Activated naive CD4-positive, alpha-beta T cell treated with anti-CD3 and anti-CD28 coated beads, Interleukin-2, amount 10 ng/mL, durations not matched to agents 7 days and 5 days (primary cell): ENCODE measurements at places on chromosomes 16 and 17.

- H3K27me3 ChIP-seq = no peaks in the 10 kb centered on the region
- DNase-seq = peak; percentile 89
- no peaks in the 10 kb centered on the region for H3K36me3 ChIP-seq
- H3K4me3 ChIP-seq = no peak overlapping the region
- H3K4me1 ChIP-seq = peaks cover 2% of the 10 kb centered on the region
- no peak overlapping the region for H3K27ac ChIP-seq
Observed at GRCh38 chr17:2416010-2416734, 15.3 kb upstream of the MNT start.

- H3K4me3 ChIP-seq = no peak overlapping the region
- peaks cover 19% of the 10 kb centered on the region for H3K4me1 ChIP-seq
- no peak overlapping the region for H3K27ac ChIP-seq
- DNase-seq = no peak
- H3K27me3 ChIP-seq = peaks cover 40% of the 10 kb centered on the region
- peaks cover 9% of the 10 kb centered on the region for H3K36me3 ChIP-seq
Observed at GRCh38 chr16:50371936-50372595, 3.3 kb upstream of the BRD7 start.

GRCh38 chr16:73275024-73275423 lies 227.1 kb upstream of the ZFHX3 start:
- no peak overlapping the region for H3K4me3 ChIP-seq
- no peaks in the 10 kb centered on the region for H3K36me3 ChIP-seq
- no peaks in the 10 kb centered on the region for H3K4me1 ChIP-seq
- H3K27me3 ChIP-seq = no peaks in the 10 kb centered on the region
- no peak for DNase-seq
- H3K27ac ChIP-seq = no peak overlapping the region

- no peak overlapping the region for H3K27ac ChIP-seq
- H3K36me3 ChIP-seq = no peaks in the 10 kb centered on the region
- H3K4me1 ChIP-seq = peaks cover 14% of the 10 kb centered on the region
- peaks cover 32% of the 10 kb centered on the region for H3K27me3 ChIP-seq
- no peak overlapping the region for H3K4me3 ChIP-seq
- DNase-seq = no peak
Observed at GRCh38 chr17:36850790-36851189, 86.5 kb upstream of the LHX1 start.
